ENCODE measurements at places on chromosomes 16 and 17. TPM values are rescaled to one million over a fixed set of nuclear protein-coding genes. Genes with fewer than 3 reads are reported as not detected.
A peak's percentile ranks its signal among the peaks of the same experiment; 100 is the strongest.

Gene CES1
- polyA plus RNA-seq = not detected

Gene SMIM5
- 0.06 TPM for polyA plus RNA-seq

Gene OR1A1
- polyA plus RNA-seq = not detected

Gene DPEP2
- 47.9 TPM for polyA plus RNA-seq

Gene KRTAP4-6
- not detected for polyA plus RNA-seq

Gene CCL5
- 1,286 TPM for polyA plus RNA-seq

Gene ST6GALNAC1
- polyA plus RNA-seq = 0.52 TPM

Gene ACACA
- 7.4 TPM for polyA plus RNA-seq

Gene IRX5
- not detected for polyA plus RNA-seq

DNA sequence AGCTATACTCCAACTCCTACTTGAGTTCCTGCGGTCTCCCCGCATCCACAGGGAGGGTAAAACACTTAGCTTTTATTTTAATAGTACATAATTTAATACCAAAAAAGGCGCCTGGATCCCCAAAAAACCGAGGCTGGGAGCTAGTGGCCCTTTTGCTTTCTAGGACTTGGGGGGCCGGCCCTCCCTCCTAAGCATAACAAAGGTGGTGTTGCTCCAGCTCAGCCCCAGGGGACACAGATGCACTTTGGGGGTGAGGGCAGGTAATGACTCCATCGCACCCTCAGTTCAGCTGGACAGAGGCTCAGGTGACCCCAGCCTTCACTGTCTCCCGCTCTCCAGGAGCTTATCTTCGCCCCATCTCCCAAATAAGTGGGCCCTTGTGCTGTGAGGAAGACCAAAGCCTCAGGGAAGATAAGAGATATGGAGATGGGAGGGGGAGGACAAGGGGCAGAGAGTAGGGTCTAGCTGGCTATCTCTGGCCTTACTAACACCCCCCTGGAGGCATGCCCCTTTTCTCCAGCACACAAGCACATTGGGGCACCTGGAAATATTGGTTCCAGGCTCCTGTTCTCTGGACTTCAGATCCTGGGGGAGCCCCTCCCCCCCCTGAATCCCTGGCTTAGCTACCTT, 2.8 kb upstream of the NHERF1 start:
- no peak for DNase-seq

GRCh38 chr16:56269811-56270684, 78.8 kb downstream of the GNAO1 start:
- no peak for DNase-seq

- DNase-seq = no peak
Observed at GRCh38 chr17:64073771-64074703, 53.6 kb upstream of the ICAM2 start.

DNA sequence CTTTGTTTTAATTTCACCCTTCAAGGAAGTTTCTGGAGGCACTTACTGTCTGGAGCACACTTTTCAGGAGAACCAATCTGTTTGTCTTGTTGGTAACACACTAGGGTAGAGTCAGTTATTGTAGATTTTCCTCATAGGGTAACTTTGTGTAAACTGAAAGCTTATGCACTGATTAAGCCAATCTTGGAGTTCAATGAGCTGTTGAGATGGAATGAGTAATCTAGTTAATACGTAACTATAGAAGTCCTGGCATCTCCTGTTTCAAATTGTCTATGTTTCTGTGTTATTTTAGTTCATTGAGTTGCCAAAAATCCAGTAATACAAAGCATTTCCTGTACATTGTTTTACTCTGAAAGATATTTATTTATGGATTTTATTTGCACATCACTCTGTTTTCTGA, 111.6 kb upstream of the HAS3 start:
- no peak for DNase-seq

- no peak for DNase-seq
Observed at GRCh38 chr17:71184716-71185115, 936.1 kb upstream of the SOX9 start.

GRCh38 chr17:75147878-75148546, 6.3 kb downstream of the JPT1 start:
- DNase-seq = no peak

DNA sequence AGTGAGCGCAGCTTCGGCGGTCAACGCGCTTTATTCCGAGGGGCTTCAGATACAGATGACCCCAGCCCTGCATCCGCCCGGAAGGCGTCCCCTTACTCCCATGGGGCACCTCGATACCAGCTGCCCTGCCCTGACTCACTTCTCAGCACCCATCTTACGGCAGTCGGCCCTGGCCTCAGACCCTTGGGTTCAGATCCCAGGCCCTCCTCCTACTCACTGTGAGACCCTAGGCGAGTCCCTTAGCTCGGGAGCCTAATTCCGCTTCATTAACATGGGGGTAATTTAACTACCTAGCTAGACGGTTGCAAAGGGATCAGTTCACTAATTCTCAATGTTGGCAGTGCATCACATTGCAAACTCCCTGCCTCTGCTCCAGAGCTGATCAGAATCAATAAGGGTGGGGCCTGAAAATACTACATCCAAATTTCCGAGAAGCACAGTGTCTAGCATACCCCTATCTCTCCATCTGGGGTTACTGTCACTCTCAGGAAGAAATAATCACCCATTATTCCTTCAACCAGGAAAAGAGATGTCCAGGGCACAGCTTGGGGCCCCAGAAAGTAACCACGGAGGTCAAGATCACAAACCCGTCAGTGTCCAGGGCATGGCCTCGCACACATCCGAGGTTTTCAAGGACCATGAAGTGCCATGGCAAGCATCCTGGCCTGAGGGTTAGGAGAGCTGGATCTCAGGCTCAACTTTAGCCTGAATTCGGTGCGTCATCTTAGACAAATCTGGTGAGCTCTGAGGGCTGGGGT, 415 bp upstream of the FLOT2 start:
- DNase-seq = no peak

GRCh38 chr17:32426894-32427293, 17.4 kb upstream of the PSMD11 start:
- no peak for DNase-seq

DNA sequence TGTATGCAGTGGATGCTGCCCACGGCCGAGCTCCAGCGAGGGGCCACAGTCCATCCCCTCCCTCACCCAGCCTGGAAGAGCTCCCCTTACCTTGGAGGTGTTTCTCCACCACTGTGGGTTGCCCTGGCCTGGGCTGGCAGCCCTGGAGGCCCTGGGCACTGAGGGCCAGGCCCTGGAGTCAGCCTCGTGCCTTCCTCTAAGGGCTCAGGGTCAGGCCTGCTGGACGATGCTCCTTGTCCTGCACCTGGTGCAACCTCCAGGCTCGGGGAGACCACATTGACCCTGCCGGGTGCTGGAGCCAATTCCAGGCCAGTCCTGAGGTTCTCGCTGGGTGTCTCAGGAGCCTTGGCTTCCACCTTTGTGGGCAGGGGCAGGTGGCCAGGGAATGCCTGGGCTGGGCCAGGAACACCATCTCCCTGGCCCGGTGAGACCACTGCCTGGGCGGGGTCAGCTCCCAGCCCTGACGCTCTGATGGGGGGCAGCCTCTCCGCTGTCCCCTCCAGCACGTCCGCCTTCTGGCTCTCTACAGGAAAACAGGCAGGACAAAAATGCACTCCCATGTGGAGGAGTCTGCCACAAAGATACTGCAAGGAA, 10.4 kb downstream of the MYLK3 start:
- no peak for DNase-seq

- no peak for DNase-seq
Observed at GRCh38 chr17:56160422-56160821, 7.1 kb downstream of the ANKFN1 start.

- no peak for DNase-seq
Observed at GRCh38 chr17:17080781-17081180, 38.5 kb downstream of the MPRIP start.

DNA sequence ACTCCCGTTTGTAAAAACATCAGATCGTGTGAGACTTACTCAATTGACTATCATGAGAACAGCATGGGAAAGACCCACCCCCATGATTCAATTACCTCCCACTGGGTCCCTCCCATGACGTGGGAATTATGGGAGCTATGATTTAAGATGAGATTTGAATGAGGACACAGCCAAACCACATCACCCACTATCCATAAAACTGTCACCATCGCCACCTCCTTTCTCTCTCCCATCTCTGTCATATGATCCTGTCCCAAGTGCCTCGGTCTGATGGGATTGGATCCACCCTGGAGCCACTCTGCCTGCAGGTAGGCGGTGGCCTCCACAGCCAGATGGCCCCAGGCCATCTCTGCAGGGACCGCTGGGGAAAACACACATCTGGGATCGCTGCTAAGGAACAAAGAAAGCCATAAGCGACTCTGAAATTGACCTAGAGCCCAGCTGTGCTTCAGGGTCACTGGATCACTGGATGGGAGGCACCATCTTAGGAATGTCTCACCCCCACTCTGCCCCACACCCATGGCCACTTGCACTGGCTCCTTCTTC, 61.2 kb downstream of the TMEM186 start:
- no peak for DNase-seq

GRCh38 chr17:44922746-44923470, 7.6 kb upstream of the GFAP start:
- no peak for DNase-seq

DNA sequence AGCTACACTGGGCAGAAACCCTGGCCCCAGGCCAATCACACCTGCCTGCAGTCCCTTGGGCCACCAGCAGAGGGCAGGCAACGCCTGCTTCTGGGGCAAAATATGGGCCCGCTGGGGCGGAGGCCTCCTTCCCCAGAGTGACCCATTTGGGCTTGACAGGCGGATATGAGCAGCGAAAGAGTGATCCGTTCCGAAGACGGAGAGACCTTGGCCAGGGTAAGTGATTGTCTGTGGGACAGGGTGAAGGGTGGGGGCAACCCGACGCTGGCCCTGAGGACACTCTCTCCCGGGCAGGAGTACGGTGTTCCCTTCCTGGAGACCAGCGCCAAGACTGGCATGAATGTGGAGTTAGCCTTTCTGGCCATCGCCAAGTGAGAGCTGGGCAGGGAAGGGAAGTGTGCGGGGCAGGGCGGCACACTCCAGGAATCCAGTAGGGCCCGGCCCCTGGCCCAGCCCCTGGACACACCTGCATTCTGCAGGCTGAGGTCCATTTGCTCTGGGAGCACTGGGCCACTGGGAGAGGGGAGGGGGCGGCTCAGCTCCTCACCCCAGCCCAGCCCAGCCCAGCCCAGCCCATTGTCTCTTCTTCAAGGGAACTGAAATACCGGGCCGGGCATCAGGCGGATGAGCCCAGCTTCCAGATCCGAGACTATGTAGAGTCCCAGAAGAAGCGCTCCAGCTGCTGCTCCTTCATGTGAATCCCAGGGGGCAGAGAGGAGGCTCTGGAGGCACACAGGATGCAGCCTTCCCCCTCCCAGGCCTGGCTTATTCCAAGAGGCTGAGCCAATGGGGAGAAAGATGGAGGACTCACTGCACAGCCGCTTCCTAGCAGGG, 3.5 kb upstream of the NHERF1 start:
- peak; percentile 73 for DNase-seq

DNA sequence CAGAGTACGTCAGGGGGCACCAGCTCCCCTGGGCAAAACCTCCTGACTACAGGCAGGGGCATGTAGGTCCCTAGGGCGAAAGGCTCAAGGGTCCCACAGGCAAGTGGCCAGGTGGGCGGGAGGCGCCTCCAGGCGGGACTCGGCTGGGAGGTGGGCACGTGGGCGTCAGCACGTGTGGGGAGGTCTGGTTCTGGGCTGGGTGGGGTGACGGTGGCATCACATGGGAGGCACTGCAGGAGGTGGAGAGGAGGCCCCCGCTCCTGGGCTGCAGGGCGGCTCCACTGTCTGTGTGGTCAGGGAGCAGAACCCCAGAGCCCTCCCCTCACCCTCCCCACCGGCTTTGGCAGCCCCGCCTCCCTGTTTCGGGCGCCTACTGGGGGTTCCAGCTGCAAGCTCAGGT, 52.7 kb downstream of the ACTG1 start:
- no peak for DNase-seq

GRCh38 chr17:51029568-51030463, 90.9 kb downstream of the SPAG9 start:
- DNase-seq = no peak

- no peak for DNase-seq
Observed at GRCh38 chr17:66354472-66354871, 52.1 kb downstream of the PRKCA start.

DNA sequence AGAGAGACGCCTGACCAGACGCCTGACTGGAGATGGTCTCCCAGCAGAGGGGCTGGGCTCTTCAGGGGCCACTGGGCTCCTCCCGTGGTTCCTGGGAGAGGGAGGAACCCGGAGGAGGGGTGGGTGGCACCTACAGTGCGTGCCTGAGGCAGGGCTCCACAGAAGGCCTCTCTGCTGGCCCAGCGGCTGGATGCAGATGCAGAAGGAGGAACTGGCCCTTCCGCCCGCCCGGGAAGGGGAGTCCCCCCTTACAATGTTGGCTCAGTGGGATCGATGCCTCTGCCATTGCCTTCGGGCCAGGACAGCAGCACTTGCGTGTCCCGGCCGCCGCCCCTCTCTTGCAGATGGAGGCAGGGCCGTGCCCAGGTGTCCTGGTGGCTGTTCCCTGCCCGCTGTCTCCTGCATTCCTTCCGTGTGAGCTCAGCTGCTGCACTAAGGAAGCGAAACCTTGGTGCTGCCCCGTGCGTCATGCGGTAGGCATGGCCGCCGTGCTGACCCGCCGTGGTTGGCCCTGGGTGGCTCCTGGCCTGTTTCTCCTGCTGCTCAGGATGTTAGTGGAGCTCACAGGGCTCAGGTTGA, 15.1 kb downstream of the BAIAP2 start:
- no peak for DNase-seq

- no peak for DNase-seq
Observed at GRCh38 chr17:60164697-60165096, 14.9 kb downstream of the CA4 start.

DNA sequence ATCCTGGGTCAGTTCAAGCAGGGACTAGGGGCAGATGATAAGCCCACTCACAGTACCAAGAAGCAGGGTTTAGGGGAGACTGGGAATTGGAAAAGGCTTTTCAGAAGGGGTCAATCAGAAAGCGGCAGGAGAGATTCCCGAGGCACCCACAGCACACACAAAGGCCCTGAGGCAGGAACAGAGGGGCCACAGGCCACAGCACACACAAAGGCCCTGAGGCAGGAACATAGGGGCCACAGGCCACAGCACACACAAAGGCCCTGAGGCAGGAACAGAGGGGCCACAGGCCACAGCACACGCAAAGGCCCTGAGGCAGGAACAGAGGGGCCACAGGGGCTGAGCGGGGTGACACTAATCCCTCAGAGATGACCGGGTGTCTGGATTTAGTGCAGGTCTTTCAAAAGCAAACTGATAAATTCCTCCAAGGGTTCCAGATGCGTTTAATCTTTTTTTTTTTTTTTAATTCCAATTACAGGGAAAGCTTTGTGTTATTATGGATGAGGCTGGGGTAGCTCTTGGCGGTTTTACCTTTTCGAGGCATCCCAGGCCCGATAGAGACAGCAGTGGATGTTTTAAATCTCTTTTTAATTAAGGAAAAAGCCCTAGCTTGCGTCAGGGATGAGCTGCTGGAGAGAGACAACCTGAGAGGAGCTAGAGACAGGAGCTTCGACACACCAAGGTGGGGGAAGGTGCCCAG, 31.0 kb upstream of the GINS2 start:
- DNase-seq = no peak

- no peak for DNase-seq
Observed at GRCh38 chr16:1117176-1117900, 21.3 kb upstream of the C1QTNF8 start.

- DNase-seq = no peak
Observed at GRCh38 chr17:76087531-76087930, 8.5 kb downstream of the ZACN start.

All from naive thymus-derived CD8-positive, alpha-beta T cell (primary cell).